Stimulated activated CD8-positive, alpha-beta memory T cell treated with anti-CD3 and anti-CD28 coated beads, Interleukin-4, amount 100 ng/mL, for 4 hours (primary cell): ENCODE measurements at places on chromosomes 7 and 10.

- no peak for DNase-seq
Measured at GRCh38 chr7:158365267-158365666, 222.4 kb downstream of the PTPRN2 start.

- no peak for DNase-seq
Measured at GRCh38 chr10:63711361-63711760, 190.2 kb downstream of the REEP3 start.

DNA sequence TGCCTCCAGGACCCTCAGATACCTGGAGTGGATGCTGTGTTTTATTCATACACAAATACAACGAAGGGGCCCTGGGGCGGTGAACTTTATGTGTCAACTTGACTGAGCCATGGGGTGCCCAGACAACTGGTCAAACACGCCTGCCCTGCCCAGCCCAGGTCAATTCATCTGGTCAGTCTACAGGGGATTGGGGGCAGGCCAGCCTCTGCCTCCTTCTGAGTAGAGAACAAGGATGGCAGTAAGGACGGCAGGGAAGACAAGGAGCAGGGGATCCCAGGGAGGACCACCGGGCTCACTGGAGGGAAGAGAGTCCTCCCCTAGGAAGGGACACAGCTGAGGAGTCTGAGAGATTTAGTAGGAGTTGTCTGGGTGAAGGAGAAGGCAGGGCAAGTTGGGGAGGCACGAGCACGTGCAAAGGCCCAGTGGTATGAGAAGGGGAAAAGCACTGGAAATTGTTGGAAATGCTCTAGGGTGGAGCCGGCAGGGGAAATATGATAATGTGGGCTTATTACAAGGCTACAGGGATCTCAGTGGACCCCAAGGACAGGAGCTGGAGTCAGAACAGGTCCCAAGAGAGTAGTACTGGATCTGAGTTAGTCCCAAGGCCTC is 63.4 kb downstream of the MYL10 start:
- DNase-seq: no peak

DNA sequence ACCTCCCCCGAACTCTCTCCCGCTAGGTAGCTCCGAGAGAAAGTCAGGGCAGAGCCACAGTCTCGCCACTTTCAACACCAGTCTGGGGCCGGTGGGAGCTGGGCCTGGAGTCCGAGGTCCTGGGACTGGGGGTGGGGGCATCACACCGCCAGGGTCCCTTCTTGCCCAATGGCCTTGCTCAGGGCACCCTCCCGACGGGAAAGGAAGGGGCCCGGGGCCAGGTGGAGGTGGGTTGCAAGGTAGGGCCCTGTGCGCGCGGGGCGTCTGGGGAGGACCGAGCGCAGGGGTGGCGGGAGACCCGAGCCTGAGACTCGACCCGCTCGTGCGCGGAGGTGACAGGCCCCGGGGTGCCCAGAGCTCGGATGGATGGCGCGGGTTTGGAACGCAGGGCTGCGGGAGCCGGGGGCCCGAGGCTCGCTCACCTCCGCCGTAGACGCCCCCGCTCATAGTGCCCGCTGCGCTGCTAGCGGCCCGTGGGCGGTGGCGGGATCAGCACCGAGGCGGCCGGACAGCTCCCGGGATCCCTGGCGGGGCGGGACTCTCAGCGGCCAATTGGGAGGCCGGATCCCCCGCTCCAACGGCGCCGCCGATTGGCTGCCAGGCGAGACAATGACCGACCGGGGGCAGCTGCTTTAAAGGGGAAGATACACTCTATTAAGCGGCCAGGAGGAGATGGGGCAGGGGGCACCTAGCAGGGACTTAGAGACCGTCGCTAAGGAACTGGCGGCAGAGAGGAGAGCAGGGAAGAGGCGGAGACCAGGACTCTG is at the start of gene ACTL6B:
Gene ACTL6B, minus strand, starts transcription at position 541 of the 767 bp plus-strand sequence. Its CDS starts 94 bp downstream, at position 447.
- DNase-seq: no peak

- DNase-seq: no peak
Measured at GRCh38 chr7:98107313-98107721, 655 bp downstream of the LMTK2 start.

DNA sequence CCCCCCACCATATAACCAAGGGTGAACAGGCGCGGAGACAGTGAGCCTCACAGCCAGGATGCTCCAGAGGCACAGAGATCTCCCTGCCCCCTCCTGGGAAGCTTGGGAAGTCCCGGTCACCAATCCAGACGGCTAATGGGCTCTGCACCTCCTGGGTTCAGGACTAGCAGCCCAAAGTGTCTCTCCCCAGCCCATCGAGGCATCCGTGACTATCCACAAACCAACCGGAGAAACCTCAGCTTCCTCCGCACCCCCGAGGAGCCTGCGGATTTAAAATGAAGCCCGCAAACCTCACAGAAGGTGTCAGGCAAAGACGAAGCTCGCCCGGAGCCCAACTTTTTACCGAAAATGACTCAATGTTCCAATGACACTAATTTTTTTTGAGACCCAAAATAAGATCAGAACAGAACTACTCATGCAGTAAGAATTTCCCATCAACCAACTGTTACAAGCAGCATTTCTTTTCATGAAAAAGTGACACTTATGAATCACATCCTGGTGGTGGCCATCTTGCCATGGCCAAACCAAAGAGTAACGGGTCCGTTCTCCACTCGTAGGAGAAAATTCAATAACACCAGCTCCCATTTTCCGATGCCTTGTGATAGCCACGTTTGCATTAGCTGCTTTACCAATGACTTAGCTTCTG is 6.0 kb downstream of the PDGFA start:
- DNase-seq: no peak

DNA sequence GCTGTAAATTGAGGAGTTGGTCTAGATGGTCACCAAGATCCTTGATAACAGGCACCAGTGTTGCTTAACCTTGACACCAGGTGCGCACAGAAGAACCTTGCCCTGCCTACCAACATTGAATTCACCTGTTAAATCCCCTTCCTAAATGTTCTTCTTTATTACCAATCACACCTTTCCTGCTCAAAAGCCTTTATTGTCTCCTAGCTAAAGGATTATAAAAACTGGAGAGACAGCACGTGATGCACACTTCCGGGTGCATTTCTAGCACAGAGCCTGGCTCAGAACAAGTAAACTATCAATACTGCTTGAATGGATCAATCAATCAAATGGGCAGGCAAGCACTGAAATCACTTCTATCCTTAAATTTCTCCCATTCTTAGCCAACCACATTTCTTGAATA is 56.3 kb downstream of the SVIL start:
- DNase-seq: no peak

GRCh38 chr7:66638309-66639099 is 9.8 kb downstream of the KCTD7 start:
- no peak for DNase-seq

DNA sequence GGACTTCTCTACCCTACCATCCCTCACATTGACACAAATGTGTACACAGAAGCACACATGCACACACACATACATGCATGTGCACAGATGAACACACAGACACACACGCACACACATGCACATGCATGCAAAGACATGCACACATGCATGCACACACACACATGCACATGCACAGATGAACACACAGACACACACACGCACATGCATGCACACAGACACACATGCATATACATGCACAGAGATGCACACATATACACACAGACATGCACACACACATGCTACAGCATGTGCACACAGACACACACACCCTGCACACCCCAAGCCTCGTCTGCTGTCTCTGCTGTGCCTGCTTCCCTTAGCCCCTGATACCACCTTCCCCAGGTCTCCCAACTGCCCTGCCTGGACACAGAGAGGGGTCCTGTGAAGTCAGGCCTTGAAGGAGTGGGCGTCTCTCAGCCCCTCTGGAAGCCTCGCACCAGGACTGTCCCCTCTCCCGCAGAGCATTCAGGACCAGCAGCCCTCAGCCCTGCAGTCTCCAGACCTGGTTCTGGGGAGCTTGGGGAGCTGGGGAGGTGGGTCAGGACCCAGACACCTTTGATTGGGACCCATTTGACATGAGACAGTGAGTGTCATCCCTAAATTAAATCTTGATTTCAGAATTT is 181.8 kb downstream of the DNAJB6 start:
- DNase-seq: no peak

DNA sequence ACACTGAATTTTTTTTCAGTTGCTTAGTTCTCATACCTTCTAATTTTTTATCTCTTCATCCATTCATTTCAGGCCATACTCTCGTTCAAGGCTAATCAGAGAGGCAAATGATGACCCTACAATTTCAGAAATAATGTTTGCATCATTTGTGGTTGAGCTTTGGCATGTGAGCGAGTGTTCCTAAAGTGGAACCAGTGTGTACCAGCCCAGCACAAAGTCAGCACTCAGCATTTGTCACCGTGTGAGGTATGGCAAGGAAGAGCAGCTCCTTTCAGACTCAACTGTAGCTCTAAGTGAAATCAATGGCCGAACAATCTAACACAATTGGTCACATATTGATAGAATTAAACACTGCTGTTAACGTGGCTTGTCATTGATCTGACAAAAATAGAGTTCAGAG is 154.6 kb downstream of the POU6F2 start:
- no peak for DNase-seq

DNA sequence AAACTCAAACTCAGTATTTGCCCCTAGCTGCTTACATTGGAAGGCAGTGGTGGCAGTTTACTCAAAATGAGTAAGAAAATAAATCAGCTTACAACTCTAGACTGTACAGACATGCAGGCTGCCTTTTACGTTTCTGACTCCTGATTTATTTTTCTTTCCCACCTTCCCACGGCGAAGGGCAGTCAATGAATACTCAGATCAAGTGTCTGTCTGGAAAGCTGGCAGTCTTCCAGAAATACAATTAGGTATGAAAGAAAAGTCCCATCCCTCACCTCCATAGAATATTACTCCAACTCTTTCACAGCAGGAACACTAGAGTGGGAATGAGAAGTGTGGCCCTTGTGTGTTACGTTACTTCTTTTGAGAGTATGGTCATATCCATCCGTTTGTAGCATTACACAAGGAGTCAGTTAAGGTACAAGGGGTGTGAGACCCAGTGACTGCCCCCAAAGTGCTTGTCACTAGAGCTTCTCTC is 1.3 kb upstream of the PAPSS2 start:
- DNase-seq: no peak

DNA sequence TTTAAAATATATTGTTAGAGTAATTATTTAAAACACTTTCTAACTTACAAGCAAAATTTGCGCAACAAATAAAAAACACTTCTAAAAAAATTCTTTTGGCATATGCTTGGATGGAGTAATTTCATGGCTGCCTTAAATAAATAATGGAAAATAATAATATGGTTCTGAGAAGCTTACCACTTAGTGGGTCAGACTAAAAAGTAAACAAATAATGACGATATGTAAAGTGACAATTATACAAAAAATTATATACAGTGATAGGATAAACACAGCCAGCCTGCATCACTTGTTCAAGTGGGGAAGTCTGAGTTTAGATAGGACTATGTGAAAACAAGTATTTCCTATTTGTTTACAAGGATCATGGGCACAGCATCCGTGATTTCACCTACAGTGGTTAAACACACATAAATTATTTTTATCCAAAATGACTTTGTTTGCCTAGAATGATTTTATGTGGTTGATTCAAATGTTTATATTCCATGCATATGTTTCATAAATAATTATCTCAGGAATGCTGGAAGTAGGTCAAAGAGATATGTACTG is 141.7 kb upstream of the SEMA3D start:
- DNase-seq: no peak

- no peak for DNase-seq
Measured at GRCh38 chr10:60417024-60417423, 27.3 kb upstream of the ANK3 start.

GRCh38 chr10:121171825-121172787 is 320.9 kb downstream of the WDR11 start:
- DNase-seq: no peak

DNA sequence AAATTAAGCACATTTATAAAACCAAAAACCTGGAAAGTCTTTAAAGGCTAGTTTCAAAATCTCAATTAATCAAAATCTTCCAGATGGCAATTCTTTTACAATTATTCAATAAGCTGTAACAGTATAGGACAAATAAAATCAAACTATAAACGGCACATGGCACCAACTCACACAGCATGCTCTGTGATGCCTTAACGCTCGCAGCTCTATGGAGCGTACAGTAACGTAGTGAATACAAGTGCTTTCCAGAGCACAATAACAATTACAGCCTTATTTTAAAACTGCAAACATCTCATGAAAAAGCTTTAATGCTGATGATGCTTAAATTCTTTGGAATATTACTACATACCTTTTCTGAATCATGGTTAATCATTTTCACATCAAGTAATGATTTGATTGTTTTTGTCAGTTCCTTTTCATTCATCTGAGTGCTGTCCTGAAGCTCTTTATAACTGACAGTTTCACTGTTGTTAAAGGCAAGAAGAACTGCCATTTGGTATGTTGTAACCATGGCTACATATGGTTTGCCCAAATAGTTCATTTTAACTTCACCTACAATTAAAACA is 74.2 kb downstream of the CUL2 start:
- DNase-seq: no peak

DNA sequence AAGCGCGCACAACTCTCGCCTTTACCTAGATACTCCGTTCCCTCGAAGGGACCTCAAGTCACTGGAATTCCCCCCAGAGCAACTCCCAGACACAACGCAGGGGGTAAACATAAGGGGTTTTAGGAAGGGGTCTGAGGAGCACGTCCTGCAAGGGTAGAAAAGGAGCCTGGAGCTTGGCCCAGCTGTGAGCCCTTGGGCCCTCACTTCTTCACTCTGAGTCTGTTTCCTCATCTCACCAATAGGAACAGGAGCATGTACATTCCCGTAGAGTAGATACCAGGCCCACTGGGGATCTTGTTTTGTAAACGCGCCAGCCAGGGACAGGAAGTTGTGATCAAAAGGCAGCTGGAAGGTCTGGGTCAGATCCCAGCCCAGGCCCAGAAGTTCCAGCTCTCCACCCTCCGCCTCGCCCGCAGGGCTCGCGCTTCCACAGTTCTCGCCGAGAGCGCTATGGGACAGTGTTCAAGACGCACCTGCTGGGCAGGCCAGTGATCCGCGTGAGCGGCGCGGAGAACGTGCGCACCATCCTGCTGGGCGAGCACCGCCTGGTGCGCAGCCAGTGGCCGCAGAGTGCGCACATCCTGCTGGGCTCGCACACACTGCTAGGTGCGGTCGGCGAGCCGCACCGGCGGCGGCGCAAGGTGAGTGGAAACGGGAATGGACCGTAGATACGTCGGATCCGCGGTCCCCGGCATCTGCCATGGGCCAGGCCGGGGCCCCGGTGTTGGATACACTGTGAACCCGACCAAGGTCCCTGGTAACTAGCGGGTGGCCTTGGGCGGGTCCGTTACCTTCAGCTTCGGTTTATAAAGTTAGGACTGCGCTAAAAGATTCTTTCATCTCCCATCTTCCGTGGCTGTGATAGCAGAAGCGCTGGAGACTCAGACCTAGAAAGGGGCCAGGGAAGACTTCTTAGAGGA is 1.3 kb downstream of the CYP26C1 start:
- DNase-seq: no peak
